Natural killer cell (primary cell): ENCODE measurements at places on chromosomes 11 and 22. TPM values are rescaled to one million over a fixed set of nuclear protein-coding genes. Genes with fewer than 3 reads are reported as not detected.

Gene BIRC3
- 92.3 TPM for total RNA-seq

Gene DSCAML1
- total RNA-seq, result 0.66 TPM

Gene CRYBA4
- 0.59 TPM for total RNA-seq

Gene PNPLA5
- not detected for total RNA-seq

DNA sequence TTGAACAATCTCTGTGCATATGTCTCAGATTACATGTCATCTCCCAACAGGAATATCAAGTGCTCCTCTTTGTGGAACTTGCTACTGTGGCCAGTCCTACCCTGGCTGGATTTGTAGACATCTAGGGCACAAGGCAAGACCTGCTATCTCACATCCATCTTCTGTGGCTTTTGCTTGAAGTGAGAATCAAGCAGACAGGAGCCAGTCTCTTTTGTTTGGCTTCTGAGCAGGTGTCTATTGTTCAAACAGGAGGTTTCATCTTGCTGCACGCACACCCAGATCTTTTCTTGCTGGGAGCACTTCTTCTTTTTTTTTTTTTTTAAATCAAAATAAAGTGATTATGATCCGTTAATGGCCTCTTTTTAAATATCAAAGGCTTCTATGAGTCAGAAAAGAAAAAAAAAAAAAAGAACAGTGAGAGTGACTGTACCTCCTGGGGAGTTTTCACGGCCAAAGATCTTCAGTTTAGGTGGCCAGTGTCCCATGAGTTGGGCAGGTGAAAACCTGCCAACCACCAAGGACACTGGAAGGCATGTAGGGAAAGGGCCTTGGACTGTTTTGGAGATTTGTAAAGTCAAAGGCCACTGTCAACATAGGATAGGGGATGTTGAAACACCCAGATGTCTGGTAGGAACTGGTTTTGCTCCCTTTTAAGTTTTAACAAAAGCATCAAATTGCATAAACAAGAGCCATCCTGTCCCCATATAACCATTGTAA, 78.1 kb downstream of the CD44 start:
- DNase-seq, result peak; percentile 80

Gene CCDC87
- 0.40 TPM for total RNA-seq

DNA sequence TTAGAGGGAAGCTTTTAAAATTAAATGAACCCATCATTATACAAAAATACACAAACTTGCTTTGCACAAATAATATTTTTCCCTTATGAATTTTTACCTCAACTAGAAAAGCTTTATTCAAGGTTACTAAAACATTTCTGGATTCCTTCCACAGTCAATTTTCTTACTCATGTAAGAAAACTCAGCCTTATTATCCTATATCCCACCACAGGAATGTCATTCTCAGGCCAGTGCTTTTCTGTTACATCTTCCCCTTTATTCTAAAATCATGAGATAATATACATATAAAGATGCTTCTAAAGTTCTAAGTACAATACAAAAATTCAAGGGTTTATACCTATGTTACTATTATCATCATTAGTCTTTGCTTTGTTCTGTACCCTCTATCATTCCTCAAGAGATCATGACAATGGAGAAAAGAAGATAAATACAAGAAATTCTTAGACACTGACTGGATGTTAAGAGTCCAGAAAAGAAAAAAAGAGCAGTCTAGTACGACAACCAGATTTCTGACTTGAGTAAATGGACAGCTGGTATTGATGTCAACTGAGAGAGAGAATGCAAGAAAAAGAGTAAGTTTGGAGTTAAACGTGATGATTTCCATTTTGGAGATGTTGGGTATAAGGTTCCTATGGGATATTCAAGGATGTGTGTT, 60.3 kb downstream of the MTMR2 start:
- DNase-seq, result no peak

Gene KDELR3
- not detected for total RNA-seq

DNA sequence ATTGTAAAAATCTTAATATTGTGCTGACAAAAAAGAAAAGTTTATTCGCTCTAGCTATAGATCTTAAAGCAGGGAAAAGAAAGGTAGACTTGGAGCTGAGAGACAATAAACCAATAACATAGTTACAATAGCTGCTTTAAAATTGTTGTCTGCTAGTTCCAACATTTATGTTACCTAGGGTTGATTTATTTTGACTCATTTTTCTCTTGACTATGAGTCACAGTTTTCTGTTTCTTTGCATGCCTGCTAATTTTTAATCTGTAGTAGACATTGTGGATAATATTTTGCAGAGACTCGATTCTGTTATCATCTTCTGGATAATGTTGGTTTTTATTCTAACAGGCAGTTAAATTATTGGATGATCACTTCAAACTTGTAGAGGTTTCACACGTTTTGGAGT, 83.1 kb upstream of the TRPC6 start:
- DNase-seq, result no peak

Gene TBX10
- total RNA-seq, result not detected

Gene CDCA5
- 6.8 TPM for total RNA-seq

GRCh38 chr11:17314904-17315426, 36.6 kb upstream of the NCR3LG1 start:
- DNase-seq, result no peak

GRCh38 chr11:19595840-19596751, 116.5 kb upstream of the NAV2 start:
- DNase-seq, result no peak

Gene TRIM68
- 9.8 TPM for total RNA-seq

DNA sequence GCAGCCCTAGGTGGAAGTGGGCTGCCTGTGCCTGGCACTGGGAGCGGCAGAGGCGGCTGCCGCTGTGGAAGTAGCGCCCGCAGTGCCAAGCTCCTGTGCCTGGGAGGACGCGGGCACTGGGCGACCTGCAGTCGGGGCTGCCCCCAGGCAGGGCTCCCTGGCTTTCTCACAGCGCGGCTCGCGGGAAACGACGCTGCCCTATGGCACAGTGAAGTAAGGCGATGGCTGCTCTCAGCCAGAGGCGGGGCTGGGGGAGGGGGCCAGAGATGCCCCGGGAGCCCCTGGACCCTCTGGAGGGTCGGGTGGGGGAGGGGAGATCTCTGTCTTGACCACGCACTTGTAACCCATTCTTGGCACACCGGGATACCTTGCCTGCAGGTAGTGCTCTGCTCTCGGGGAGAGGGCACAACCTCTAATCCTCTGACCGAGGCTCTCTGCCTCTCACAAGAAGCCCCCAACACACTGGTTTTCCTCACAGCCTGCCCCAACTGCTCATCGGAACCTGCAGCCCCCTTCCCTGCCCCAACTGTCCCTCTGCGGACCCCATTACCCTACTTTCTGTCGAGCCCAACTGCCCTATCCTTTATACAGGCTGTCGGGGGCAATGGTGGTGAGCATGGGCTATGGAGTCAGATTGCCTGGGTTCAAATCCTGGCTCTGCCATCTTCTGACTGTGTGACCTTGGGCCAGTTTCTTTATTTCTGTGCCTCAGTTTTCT, 32.2 kb upstream of the TRIM29 start:
- no peak for DNase-seq

DNA sequence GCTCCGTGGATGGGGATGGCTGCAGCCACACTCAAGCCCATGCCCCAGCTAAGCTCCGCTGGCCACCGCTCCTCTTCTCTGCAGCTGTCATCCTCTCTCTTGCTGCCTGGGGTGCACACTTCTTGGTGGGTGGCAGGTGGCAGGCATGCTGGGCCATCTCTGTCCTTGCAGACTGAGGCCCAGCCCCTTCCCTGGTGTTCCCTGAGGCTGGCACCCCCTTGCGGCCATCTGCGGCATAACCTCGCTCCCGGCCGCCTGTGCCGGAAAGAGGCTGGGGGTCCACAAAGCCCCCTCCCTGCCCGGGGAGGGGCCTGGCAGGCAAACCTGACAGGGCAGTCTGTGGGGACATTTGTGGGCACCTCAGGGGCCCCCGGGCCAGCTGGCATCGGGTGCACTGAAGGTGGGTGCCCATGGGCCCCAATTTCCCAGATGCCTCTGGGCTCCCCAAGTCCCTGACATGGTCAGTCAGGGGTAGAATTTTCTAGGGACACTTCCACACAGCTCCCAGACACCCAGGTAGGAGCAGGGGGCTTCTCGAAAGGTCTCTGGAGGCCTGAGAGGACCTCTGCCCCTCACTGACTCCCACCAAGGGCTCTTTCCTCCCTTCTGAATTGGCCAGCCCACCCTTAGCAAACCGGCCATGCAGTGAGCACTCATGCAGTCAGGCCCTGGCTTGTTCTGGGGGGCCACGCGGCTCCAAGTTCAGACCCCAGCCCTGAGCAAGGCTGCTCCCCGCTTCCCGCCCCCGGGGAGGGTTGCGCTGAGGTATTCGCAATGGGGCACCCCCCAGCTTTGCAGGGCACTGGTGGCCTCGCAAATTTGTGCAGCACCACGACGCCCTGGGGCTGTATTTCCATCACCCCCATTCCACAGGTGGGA, 23.5 kb upstream of the TH start:
- peak; percentile 59 for DNase-seq

DNA sequence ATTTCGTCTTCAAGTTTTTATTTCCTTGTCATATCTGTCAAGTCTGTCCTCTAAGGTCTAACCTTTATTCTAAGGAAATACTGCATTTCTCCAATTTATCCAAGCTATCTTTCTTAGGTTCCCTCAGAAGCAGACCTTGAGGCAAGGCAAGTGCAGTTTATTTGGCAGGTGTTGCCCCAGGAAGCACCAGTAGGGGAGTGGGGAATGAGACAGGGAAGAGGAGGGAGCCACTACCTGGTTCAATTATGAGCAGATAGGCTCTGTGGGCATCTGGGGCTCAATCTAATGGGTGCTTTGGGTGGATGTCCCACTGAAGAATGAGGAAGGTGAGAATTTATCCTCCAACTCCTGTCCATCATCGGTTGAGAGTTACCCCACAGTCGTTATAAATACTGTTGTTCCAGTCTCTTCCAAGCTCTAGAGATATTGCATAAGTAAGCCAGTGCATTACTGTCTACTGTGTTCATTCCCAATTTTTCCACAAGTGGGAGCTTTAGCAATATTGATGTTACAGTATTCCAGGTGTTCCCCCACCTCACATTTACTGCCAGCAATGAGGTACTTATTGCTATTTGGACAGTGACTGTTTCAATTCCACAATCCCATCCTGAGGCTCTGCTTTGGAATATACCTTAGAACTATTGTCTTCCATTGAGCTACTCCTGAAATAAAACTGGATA, 154.9 kb upstream of the CEP126 start:
- DNase-seq, result no peak

- no peak for DNase-seq
These were observed 59.6 kb downstream of the MTNR1B start for GRCh38 chr11:93028960-93029522.

GRCh38 chr22:31278151-31278621, 14.1 kb downstream of the PIK3IP1 start:
- DNase-seq, result no peak

DNA sequence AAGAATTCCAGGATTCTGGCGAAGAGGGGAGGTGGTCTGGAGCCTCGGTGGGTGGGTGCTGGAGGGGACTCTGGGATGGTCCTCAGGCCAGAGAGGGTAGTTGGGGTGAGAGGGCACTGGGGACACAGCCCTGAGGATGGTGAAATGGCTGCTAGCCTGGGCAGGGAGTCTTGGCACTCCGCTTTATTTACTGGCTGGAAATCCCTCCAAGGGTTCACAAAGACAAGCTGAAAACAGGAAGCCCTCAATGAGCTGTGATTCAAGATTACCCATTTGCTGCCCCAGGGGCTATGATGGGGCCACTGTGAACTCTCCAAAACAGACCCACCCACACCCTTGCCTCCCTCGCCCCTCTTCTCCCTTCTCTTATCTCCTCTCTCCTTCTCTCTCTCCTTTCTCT, 71.9 kb downstream of the FBXO7 start:
- DNase-seq, result no peak

DNA sequence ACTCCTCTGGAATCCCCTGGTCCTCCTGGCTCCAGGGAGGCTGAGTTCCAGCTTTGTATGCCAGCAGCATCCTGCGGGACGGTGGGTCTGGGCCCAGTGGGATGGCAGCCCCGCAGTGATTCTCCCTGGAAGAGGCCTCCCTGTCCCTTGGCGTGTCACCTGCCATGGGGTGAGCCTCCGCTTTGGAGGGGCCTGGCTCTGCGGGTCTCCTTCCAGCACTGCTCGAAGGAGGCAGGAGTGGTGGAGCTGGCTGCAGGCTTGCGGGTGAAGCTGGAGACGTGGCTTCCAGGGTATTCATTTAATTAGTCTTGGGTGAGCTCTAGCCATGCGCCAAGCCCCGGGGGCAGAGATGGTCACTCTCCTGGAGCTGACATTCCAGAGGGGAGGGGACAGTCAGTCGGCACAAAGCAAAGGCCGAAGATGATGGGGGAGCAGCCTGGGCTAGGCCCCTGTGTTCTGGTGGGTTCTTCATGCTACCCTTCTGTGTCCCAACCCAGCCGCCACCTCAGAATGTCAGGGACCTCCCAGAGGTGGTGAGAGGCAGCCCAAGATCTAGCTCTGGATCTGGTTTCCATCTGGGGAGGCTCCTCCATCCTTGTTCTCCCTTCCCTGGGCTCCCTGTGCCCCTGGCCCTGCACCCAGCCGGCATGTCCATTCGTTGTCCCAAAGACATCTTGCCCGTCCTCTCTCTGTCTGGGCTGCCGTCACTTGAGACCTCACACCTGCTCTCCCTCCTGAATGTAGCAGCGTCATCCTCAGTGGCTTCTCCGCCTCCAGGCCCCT, 1332.5 kb downstream of the BRD1 start:
- DNase-seq, result no peak

GRCh38 chr11:64124147-64124546, 41.8 kb downstream of the MACROD1 start:
- no peak for DNase-seq

DNA sequence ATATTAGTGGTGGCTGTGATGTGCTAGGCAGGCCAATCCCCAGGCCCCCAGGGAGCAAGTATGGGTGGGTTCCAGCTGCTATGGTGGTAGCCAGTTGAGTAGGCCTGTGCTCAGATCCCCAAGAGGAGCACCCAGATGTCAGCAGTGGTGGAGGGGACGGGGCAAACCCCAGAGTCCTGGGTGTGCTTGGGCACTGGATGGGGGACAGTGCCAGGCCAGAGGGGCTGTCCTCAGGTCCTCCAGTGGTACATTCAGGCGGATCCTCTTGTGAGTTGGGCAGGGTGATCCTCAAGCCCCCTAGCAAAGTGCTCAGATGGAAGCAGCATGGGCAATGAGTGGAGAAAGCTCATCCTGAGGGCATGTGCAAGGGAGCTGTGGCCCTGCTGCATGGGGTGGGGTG, 26.0 kb downstream of the CFAP300 start:
- DNase-seq, result no peak

- DNase-seq, result no peak
These were observed 40.4 kb downstream of the C11orf58 start for GRCh38 chr11:16778876-16779275.

Gene EMID1
- 0.65 TPM for total RNA-seq

DNA sequence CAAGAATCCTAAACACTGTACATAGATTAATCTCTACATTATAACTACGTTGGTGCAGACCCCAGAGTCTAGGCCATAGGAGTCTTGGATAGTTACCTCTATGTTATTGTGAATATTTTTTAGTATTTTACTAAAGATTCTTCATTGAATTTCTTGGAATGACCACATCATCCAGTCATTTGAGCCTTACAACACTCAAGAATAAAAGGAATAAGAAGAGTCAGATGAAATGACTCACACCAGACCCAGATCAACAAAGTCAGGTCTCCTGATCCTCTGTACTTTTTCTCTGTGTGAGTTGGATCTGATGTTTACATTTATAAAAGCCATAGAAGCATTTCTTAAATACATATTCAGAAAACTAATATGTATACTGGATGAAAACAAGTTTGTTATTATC, 179.2 kb upstream of the ARHGAP20 start:
- DNase-seq, result no peak
